ENCODE measurements at places on chromosomes 7 and 10. TPM values are rescaled to one million over a fixed set of nuclear protein-coding genes. Genes with fewer than 3 reads are reported as not detected.
A peak's percentile ranks its signal among the peaks of the same experiment; 100 is the strongest.

GRCh38 chr7:48781752-48782151 lies 142.6 kb upstream of the CDC14C start:
- H3K4me1 ChIP-seq: no peaks in the 10 kb centered on the region
- DNase-seq: no peak
- H3K36me3 ChIP-seq: no peaks in the 10 kb centered on the region
- H3K27me3 ChIP-seq: no peaks in the 10 kb centered on the region

Gene C7orf33
- not detected for total RNA-seq

DNA sequence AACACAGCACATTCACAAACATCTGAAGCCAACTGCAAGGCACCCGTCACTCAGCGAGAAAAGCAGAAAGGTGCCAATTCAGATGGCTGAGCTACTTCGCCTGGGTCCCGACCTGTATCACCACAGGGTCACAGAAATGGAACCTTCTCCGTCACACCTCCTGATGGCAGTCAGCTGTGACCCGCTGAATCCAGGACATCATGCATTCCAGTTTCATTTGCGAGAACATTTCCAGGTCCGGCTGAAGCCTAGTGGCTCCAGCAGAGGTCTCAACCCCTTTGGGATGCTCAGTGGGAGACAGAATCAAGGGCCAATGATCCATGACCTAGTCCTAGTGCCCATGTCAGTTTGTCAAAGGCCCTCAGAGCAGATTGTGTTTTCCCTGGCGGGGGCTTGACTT lies 193.6 kb upstream of the KLF14 start:
- H3K4me1 ChIP-seq: peaks cover 97% of the 10 kb centered on the region
- H3K27ac ChIP-seq: peak overlapping the region; percentile 92
- H3K36me3 ChIP-seq: no peaks in the 10 kb centered on the region

Gene ACSM6
- not detected for total RNA-seq

DNA sequence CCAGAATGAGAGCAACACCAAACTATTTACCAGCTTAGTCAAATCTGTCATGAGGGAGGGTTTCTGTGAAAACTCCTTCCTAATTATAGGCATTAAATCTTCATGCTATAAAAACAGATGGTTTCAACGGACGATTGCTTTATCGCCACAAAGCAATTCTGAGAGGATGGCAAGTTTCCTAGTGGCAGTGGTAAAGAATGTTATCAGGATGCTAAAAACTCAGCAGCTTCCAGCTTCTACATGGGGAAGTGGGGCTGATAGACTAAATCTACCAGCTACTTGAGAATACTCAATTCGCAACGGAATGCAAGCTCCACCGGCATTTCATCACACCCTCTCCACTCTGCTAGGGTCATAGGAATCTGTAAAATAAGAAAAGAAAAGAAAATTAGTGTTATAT lies 41.8 kb downstream of the JCAD start:
- no peaks in the 10 kb centered on the region for H3K27me3 ChIP-seq
- no peak for DNase-seq
- no peaks in the 10 kb centered on the region for H3K36me3 ChIP-seq
- H3K4me1 ChIP-seq: peaks cover 7% of the 10 kb centered on the region

Gene CYP3A4
- 107 TPM for total RNA-seq

- H3K27me3 ChIP-seq: no peaks in the 10 kb centered on the region
- no peak for DNase-seq
- H3K4me1 ChIP-seq: no peaks in the 10 kb centered on the region
- H3K27ac ChIP-seq: no peak overlapping the region
Observed at GRCh38 chr7:25358926-25359325, 130.6 kb upstream of the NPVF start.

Measured in gastrocnemius medialis (tissue), 4 donors.